Kidney epithelial cell (primary cell): ENCODE measurements at places on chromosomes 13 and 19.

DNA sequence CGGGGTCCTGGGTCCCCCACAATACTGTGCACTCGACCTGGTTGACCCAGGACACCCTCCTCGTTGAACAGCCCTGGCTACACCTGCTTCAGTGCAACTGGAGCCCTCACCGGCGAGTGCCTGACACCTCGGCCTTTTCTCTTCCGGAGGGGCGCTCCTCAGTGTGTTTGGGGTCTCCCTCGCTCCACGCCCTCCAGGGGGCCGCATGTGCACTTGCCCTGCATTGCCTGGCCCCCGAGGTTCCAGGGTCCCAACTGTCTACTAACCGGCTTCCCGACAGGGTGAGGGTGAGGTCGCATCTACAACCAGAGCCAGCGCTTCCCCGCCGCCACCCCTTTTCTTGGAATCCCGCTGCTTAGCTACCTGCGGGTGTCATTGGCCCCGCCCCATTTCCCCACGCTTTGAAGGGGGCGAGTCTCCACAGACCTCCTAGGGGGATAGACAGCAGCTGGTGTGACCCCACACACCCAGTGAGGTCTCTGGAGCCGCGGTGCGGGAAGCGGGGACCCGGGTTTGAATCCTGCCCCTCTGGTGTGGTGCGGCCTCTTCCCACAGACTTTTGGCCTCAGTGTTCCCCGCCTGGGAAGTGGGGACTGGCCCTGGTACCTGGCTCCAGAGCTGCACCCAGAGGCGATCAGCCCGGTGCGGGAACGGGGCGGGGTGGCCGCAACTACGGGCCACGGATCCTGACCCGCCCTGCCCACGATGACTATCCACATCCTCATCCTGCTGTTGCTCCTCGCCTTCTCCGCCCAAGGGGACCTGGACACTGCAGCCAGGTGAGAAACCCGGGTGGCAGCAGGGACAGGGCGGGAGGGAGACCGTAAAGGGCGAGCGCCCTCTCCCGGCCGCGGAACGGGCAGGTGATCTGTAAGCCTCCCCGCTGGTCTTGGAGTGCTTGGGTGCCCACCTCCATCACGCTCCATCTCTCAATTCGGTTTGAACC is at the start of gene ADM5:
TSS of gene ADM5 (plus strand) at position 462 of the 946 bp plus-strand sequence. CDS start at position 706, 244 bp downstream.
- no peak for DNase-seq

GRCh38 chr13:111625526-111626315 is 305.3 kb downstream of the TEX29 start:
- DNase-seq, result no peak

DNA sequence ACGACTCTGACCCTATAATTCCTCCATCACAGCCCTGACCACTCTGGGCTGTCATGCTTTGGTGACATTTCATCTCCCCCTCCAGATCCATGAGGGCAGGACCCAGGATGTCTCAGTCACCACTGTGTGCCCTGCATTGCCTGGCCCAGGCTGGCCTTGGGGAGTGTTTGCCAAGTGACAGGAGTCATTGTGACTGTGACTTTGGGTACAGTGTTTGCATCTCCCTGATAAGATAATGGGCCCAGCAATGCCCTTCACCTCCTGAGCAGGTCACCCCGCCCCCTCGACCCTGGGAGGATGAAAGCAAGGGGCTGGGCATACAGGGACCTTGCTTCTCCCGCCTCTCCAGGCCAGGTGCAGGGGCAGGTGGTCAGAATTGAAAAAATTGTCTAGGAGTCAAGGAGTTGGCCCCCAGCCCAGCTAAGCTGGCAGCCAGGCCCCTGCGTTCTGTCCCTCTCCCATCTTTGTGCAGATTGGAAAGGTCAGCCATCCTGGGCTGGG is 5.9 kb upstream of the ATP4A start:
- DNase-seq, result no peak

DNA sequence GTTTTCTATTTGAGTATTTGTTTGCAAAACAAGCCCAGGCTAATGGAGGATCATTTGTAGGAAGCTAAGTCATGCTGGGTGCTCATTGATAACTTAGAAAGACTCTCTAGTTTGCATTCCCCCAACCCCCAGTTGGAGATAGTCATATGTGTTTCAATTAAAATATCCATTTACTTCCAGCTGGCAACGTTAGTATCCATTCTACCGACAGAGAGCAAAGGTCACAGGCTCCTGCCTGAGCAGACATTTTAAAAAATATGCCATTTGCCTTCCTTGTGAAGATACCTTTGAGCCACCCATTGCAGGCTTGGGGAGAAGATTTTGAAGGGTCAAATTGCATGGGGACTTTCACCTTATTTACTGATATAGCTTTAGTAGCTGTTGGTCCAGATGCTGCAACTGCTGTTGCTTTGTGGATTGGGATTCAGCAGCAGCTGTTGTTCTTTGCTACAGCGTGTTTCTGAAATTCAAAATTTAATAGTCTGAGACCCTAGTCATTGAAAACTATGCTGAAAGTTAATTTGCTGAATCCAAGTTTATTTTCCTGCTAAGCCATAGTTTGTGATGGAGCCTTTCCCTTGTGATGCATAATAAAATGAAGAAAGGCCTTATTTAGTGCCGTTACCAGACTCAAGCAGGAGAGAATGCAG is 335.1 kb downstream of the GPC6 start:
- DNase-seq, result no peak

GRCh38 chr13:21663197-21663596 is 7.7 kb upstream of the FGF9 start:
- no peak for DNase-seq
